ENCODE measurements at places on chromosomes 7 and 10. TPM values are rescaled to one million over a fixed set of nuclear protein-coding genes. Genes with fewer than 3 reads are reported as not detected.

GRCh38 chr7:84535580-84536270, 341.1 kb upstream of the SEMA3A start:
- no peak for DNase-seq
- H3K4me1 ChIP-seq: no peaks in the 10 kb centered on the region
- no peak overlapping the region for H3K27ac ChIP-seq
- no peak overlapping the region for H3K4me3 ChIP-seq

DNA sequence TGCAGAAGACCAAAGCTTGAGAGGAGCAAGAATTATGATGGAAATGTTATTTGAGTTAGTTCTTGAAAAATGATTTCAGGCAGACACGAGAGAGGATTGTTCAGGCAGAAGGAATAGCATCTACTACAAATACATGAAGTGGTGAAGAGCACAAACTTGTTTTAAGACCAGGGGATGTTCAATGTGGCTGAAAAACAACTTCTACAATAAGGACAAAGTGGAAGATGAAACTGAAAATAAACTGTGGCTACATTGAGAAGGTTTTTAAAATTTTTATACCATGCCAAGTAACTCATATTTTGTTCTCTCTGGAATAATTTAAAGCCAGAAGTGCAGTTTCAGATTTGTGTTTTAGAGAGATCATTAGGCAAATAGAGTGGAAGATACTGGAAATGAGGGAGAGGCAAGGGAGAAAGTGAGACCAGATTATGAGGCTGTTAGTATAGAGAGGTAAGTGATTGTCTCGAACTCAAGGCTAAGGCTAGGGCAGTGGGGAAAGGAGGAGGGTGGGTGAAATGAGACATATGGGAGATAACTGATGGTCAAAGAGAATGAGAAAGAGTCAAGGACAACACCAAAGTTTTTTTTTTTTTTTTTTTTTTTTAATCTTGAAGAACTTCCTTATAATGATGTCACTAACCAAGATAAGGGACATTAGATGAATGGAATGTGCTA, 115.4 kb downstream of the MDFIC start:
- H3K4me3 ChIP-seq: no peak overlapping the region
- H3K27ac ChIP-seq: no peak overlapping the region
- DNase-seq: no peak
- H3K27me3 ChIP-seq: no peaks in the 10 kb centered on the region
- no peaks in the 10 kb centered on the region for H3K4me1 ChIP-seq
- no peaks in the 10 kb centered on the region for H3K36me3 ChIP-seq

Gene LLCFC1
- polyA plus RNA-seq: not detected

- no peaks in the 10 kb centered on the region for H3K27me3 ChIP-seq
- H3K36me3 ChIP-seq: no peaks in the 10 kb centered on the region
- DNase-seq: no peak
- H3K4me1 ChIP-seq: peaks cover 10% of the 10 kb centered on the region
- H3K27ac ChIP-seq: no peak overlapping the region
Observed at GRCh38 chr7:77330169-77330882, 85.8 kb downstream of the GSAP start.

DNA sequence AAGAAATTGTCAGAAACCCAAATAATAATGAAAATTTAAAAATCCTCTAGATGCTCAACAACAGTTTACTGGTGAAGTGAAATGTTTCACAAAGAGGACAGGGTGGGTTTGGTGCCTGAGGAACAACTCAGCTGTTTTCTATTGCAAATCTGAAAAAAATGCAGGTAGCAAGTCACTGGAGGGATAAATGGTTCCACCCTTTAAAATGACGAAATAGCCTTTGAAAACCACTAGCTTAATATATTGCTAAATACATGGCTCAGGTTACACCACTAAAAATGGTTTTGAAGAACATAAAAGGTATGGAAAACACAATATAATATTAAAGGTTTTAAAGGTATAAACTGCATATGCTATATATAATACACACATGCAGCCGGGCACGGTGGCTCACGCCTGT, 69.5 kb downstream of the LMBR1 start:
- no peak overlapping the region for H3K27ac ChIP-seq
- no peaks in the 10 kb centered on the region for H3K36me3 ChIP-seq
- H3K4me3 ChIP-seq: no peak overlapping the region
- H3K4me1 ChIP-seq: no peaks in the 10 kb centered on the region
- DNase-seq: no peak

DNA sequence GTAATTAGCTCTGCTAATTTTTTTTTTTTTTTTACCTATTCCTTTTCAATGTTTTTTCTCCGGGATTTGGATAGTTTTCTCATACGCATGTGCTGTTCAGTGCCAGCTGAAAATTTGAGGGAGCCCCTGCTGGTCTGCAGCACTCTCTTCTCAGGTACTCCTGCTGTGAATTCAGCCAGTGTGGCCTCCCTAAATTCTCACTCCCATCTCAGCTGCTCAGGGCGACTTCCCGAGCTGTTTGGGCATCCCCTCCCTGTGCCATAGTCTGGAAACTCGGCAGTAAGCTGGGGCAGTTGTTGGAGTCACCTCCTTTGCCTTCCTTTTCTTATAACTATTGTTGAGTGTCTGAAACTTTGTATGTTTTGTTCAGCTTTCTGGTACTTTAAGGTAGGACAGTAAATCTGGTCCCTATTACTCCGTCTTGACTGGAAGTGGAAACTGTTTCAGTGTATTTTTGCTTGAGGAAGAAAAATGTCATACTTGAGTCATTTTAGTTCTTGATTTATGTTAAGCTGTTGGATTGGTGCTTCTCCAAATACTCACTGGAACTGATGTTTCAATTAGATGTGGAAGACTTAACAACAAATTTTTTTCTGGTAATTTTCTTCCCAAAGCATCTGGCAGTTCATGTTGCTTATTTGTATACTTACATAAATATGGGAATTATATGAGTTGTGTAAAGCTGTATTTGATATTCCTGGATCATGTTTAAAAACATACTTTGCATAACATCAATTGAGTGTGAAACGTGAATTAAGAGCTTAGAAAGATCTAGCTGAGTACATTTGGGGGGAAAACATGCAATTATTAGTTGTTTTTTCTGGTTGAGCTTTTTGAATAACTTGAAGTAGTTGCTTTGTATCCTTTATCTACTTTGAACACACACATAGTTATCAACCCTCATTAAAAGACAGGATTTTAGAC, 33.7 kb downstream of the MINPP1 start:
- H3K27ac ChIP-seq: no peak overlapping the region
- H3K4me3 ChIP-seq: no peak overlapping the region
- no peaks in the 10 kb centered on the region for H3K27me3 ChIP-seq
- DNase-seq: no peak
